ENCODE measurements at places on chromosomes 5 and 9. TPM values are rescaled to one million over a fixed set of nuclear protein-coding genes. Genes with fewer than 3 reads are reported as not detected.

DNA sequence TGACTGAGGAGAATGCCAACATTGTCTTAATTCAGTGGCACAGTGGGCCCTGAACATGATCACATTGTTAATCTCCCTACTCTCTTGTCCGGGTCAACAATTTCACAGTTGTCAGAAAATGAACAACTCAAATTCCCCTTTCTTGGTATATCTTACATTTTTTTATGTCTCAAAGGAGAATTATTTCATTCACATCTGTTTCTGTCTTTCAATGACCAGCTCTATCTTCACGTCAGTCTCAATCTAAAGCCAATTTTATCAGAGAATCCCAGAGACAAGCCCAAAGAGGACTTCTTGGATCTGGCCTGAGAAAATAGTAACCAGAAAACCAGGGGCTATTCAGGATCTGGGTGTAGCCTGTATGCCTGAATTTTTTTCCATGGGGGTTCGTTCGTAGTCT is 477.5 kb downstream of the PDE4D start:
- no peak for DNase-seq

DNA sequence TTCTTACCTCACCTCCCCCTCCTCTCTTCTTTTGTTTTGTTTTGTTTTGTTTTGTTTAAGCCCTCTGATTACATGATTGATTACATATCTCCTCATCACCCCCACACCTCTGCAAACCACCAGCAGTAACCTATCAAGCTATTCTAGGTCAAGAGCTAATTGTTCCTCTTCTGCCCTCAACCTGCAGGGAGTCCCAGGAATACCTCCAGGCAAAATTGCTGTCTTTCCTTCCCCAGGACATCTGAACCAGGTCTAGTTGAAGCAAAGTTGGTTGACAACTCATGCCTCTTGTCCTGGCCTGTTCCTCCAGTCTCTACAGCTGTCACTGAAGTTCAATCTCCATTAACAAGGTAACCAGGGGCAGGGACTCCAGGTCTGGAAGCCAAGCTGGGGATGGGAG is 80.0 kb upstream of the PTGER4 start:
- no peak for DNase-seq

DNA sequence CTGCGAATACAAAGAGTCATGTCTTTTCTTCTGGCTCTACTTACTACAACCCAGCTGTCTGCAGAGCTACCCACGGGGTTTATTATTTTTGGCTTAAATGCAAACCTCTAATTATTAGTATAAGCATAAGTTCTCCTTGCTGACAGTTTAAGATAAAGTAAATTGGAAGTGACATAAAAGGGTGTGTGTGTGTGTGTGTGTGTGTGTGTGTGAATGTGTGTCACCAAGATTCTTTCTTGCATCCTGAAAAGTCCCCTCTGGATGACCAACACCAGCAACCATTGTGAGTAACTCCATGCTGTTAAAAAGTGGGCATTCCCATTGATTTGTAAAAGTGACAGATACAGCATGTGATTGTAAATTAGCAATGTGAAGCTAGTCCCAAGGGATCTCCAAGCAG is 803.8 kb upstream of the ZNF608 start:
- DNase-seq, result no peak

- no peak for DNase-seq
Observed at GRCh38 chr5:911601-912000, 18.9 kb downstream of the TRIP13 start.

DNA sequence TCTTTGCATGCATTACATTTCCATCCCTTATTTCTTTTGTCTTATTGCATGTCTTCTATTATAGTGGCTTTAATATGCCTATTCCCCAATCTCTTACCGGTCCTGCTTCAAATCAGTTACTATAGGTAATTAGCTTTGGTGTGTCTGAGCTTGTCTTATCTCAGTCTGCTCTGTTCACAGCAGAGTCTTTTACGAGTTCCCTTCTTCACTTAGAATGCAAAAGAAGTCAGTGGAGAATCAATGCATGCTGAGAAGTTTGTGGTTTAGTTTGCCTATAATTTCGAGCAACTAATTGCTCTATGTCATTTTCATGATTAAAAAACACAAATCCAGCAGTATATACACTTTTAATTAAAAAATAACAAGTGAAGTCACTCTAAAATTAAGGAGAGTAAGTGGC is 545.0 kb downstream of the SLCO4C1 start:
- DNase-seq, result no peak

Gene HMCN2
- total RNA-seq, result not detected

Measured in CD8-positive, alpha-beta T cell (primary cell).